ENCODE measurements at places on chromosomes 13 and 19. TPM values are rescaled to one million over a fixed set of nuclear protein-coding genes. Genes with fewer than 3 reads are reported as not detected.

EPN1 gene
- 46.1 TPM for total RNA-seq

IZUMO2 gene
- total RNA-seq, result not detected

FGF14 gene
- total RNA-seq, result not detected

FIZ1 gene
- 13.0 TPM for total RNA-seq

PINLYP gene
- not detected for total RNA-seq

HNRNPL gene
- 503 TPM for total RNA-seq

PVR gene
- 0.37 TPM for total RNA-seq

ZNF83 gene
- total RNA-seq, result 63.7 TPM

PRR36 gene
- total RNA-seq, result 0.12 TPM

ACP7 gene
- total RNA-seq, result not detected

DNA sequence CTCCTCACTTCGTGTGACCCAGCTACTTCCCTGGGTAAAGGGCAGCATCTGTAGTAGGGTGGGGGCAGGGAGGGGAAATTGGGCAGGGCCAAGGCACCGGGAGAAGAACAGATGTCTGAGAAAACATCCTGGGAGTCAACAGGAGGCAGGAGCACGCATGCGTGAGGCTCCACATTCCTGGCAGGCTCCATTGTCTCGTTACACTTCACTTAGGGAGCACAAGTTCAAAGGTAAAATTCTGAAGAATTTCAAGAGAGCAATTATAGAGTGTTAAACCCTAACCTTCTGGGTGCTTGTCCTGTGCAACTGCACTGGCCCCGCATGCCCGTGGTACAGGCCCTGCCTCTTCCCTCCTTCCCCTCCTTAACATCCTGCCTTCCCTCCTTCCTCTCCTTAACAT lies 79.6 kb upstream of the POMP start:
- no peak for DNase-seq

- DNase-seq, result no peak
These were observed 14.7 kb upstream of the LYPD3 start for GRCh38 chr19:43479961-43480561.

DNA sequence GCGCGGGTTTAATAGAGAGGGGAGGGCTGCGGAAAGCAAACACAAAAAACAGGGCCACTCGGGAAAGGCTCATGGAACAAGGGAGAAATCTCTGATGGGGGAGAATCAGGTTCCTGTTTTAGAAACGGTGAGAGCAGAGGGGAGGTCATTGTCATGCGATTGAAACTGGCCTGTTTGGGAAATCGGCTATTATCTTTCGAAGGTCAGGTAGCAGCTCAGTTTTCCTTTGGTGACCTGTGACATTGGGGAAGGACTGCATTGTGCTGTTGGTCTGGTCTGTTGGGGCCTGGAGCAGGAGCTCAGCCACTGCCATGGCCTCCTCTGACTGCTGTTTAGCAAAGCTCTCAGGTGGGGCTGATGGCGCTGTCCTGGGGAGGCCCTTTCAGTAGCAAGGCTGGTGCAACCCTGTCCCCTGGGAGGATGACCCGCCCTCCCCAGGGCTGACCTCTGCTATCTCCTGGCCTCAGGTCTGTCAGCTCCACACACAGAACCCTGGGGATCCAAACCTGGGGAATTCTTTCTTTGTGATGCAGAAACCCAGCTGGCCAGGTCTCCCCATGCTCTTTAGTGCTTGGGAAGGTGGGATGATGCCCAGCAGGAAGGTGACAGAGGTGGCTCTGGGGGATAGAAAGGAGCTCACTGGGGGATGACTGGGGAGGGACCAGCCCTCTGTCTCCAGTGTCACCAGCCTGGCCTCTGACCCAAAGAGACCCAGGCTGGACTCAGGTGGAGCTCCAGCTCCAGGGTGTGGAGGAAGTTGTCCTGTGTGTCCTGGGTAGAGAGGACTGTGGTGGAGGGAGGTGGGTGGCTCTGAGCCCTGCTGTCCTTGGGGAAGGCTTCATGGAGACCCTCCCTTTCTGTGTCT lies 21.2 kb upstream of the CD177 start:
- DNase-seq, result no peak

- DNase-seq, result no peak
These were observed 41.2 kb upstream of the TPM4 start for GRCh38 chr19:16034958-16035560.

- DNase-seq, result no peak
These were observed 7.6 kb upstream of the SLC7A10 start for GRCh38 chr19:33233056-33233873.

DNA sequence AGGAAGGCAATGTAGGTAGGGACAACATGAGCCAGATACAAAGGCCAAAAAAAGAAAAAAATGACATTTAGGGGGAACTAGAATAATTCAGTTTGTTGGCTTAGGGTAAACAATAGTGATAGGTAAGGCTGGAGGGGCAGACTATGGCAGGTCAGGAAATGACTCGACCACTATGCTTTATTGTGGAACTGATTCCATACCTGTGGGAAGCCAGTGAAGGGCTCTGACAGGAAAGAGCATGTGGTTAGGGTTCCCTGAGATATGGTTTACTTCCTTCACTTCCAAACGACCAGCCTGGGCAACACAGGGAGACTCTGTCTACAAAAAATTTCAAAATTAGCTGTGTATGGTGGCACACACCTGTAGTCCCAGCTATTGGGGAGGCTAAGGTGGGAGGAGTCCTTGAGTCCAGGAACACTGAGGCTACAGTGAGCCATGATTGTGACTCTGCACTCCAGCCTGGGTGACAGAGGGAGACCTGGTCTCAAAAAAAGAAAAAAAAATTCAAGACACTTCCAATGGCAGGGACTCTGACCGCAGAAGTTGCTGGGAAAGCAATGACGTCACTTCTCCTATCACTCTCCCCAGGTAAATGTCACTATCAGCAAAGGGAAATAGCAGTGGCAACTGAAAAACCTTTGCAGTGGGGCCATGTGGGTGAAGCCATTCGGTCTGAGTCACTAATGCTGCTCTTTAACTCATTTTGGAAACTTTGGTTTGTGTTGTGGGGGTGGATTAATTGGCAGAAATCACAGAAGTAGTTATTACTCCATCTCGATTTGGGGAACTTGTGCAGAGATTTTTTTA lies 192.8 kb upstream of the TSC22D1 start:
- peak; percentile 6 for DNase-seq

DNA sequence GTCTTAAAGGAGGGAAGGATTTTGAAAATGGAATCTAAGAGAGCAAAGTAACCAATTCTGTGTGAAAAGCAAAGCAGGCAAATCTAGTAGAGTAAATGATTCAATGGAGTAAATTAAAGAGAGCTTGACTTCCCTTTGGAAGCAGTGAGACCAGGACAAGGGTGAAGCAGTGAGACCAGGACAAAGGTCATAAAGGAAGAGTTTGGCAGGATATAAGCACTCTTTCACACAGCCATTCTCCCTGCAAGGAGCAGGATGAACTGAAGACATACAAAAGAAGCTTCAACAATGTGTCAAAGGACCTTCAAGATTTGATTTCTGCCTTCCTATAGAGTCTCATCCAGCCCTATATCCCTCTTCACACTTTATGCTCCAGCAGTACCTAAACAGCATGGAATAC lies 123.8 kb downstream of the ENOX1 start:
- no peak for DNase-seq

DNA sequence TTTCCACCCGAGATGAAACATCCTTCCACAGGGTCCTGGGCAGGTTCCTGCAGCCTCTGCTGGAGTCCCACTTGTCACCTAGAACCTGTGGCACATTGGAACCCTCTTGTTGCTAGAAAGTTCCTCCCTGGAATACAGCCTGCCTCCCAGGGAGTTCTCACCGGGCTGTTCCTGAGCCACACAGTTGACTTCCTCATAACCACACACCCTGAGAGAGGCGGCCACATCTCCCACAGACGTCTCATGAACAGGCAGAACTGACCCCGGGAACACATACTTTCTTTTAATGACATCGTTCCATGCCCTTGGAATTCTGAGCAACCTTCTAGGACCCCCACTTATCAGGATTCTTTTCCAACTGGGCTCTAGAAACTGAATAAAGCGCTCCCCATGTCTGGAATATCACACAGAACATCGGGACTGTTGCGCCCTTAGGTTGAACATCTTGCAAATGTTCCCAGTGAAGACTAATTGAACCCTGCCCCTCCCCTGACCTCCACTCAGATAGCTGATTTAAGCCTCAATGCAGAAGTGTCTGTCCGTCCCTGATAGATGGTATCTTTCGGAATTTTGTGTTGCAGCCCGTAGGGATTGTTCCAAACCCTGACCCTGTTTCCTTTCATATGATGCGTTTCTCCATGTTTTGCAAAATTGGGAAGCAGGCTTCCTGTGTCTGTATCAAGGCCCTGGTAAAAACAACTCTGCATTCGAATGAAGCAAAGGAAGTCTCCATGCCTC lies 91.1 kb downstream of the RAB20 start:
- no peak for DNase-seq

DNA sequence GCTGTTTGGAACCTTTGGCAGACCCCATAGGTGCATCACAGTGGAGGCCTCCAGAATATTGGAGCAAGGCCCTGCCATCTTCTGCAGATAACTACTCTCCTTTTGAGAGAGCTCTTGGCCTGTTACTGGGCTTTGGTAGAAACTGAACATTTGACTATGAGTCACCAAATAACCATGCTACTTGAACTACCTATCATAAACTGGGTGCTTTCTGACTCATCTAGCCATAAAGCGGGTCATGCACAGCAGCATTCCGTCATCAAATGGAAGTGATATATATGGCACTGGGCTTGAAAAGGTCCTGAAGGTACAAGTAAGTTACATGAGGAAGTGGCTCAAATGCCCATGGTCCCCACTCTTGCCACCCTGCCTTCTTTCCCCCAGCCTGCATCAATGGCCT lies 782.5 kb upstream of the SLITRK6 start:
- no peak for DNase-seq

- no peak for DNase-seq
These were observed 7.2 kb downstream of the FUT5 start for GRCh38 chr19:5863030-5863665.

DNA sequence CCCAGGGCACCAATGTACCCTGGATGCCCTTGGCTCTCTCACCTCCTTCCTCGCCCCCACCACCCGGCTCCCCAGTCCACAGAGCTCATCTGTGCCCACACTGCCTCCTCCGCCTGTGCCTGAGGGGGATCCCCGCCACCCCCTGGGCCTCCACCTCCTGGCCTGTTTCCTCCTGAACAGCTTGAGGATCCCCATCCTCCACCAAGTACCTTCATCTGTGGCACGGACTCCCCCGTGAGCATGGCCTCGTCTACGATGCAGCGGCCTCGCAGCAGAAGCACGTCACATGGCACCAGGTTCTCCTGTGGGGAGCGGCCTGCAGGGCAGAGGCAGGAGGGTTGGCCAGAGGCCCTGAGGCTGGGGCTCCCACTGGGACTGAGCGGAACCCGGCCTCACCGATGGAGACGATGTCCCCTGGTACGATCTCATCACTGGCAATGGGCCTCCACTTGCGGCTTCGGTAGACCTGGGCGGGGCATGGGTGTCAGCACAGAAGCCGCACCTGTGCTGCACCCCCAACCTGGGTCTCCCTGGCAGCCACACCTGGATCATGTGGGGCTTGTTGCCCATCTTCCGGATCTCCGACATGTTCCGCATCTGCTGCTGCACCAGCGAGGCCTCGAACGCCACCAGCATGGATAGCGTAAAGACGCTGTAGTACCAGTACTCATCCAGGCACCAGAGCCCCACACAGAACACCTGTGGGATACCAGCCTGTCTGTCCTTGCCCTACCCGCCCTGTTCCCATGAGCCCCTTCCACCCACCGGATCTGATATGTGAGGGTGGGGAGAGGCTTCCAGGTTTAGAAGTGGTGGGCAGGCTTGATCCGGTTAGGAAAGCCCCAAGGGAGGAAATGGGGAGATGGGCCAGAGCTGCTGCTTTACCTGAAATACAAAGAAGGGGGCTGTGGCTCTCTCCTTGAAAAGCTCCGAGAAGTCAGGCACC lies 6.8 kb downstream of the ATP13A1 start:
- DNase-seq, result no peak

GRCh38 chr19:2735374-2735773 lies 4.4 kb downstream of the SLC39A3 start:
- no peak for DNase-seq

- no peak for DNase-seq
These were observed 4.7 kb downstream of the HCN2 start for GRCh38 chr19:594265-594870.

GRCh38 chr19:44662691-44663385 lies 8.4 kb upstream of the CEACAM19 start:
- DNase-seq, result no peak

GRCh38 chr13:89701913-89702312 lies 1645.6 kb upstream of the MIR17HG start:
- DNase-seq, result no peak

GRCh38 chr13:89749888-89750287 lies 1597.6 kb upstream of the MIR17HG start:
- DNase-seq, result no peak

GRCh38 chr13:49693191-49693733 lies 2.0 kb upstream of the EBPL start:
- DNase-seq, result no peak

- DNase-seq, result no peak
These were observed 97.2 kb upstream of the IPO5 start for GRCh38 chr13:97856304-97856675.

All from CD4-positive, CD25-positive, alpha-beta regulatory T cell (primary cell).